Motor neuron (in vitro differentiated cells): ENCODE measurements at places on chromosomes 5 and 9. TPM values are rescaled to one million over a fixed set of nuclear protein-coding genes. Genes with fewer than 3 reads are reported as not detected.

DNA sequence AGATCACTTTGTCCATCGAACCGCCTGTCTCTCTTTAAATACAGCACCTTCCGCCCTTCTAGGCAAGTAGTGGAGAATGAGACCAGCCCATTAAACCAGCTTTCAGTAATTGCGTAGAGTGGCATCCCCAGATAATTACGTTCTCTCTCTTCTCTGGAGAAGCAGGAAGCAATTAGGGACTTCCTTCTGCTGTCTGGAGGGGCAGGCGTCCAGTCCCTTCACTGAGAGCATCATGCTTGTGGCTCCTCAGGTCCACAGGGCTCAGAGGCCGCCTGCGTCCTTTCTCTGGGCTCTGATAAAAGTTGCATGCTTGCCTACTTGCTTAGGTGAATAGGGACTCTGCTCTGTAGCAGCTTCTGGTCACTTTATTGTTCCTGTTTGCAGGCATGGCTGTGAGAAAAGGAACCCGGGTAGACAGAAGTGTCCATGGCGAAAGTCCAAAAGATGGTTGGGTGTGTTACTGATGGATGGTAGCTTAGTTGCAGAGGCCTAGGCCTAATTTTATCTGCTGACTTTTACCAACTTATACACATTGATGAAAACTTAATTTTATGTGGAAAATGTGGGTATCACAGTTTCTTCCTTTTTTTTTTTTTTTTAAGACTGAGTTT is 299.1 kb upstream of the PANK3 start:
- no peak for ATAC-seq

The SMIM33 gene
- 0.15 and 0.16 TPM in 2 replicates for total RNA-seq

The IL33 gene
- not detected in 2 replicates for total RNA-seq

DNA sequence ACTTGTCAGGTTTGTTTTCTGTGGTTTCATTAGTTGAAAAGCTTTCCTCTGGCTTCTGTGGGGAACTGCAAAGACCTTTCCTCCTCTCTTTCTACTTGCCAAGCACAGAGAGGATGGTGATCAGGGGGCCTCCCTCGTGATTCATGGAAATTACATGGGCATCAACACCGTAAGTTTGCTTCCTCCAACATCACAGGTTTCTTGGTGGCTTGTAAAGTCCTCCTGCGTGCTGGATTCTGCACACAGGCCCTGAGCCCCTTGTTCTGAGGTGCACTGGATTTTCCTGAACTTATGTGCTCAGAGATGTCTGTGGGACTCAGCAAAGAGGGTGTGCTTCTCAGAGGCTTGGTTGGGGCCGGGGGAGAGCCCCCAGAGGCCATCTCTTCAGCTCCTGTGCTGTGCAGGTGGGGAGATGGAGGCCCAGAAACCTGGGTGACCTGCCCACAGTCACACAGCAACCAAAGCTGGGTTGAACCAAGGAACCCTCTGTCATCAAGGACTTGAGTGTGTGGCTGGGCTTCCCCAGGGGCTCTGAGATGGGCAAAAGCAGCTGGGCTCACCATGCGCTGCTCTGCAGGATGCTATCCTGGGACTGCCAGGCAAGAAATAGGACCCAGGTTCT is 36.5 kb downstream of the RGS3 start:
- no peak for ATAC-seq

- no peak for ATAC-seq
Observed at GRCh38 chr9:87122947-87123685, 175.8 kb upstream of the GAS1 start.

- ATAC-seq = no peak
Observed at GRCh38 chr5:59485107-59485506, 408.4 kb downstream of the PDE4D start.

GRCh38 chr5:31664566-31664965 is 25.6 kb downstream of the PDZD2 start:
- no peak for ATAC-seq

GRCh38 chr5:1277781-1278180 is 17.1 kb downstream of the TERT start:
- no peak for ATAC-seq

DNA sequence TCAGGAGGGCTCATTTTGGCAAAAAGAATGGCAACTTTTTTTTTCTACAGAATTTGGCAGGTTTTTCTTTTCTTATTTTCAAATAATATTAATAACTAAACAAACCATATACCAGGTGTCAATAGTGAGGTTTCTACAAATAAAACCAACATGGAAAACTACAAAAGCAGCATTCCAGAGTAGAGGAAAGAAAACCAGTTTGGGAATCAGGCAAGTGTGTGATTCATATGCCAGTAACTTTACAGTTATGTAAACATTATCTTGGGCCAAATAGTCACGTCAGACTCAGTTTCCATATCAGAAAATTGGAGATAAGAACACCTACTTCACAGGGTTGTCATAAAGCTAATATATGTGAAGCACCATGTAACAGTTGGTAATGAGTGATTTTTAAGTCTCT is 51.7 kb downstream of the FBXW11 start:
- ATAC-seq = no peak

The PDLIM4 gene
- total RNA-seq = 29.8 and 33.0 TPM in 2 replicates

GRCh38 chr9:10041726-10042229 is 571.0 kb downstream of the PTPRD start:
- peak; percentile 45 for ATAC-seq

The NDOR1 gene
- 7.3 and 9.8 TPM in 2 replicates for total RNA-seq

The NANS gene
- total RNA-seq = 35.1 and 39.7 TPM in 2 replicates

- peak; percentile 29 for ATAC-seq
Observed at GRCh38 chr5:178433273-178433775, 156.9 kb downstream of the COL23A1 start.

GRCh38 chr5:159208514-159209437 is 577 bp downstream of the RNF145 start:
- ATAC-seq = peak; percentile 55

DNA sequence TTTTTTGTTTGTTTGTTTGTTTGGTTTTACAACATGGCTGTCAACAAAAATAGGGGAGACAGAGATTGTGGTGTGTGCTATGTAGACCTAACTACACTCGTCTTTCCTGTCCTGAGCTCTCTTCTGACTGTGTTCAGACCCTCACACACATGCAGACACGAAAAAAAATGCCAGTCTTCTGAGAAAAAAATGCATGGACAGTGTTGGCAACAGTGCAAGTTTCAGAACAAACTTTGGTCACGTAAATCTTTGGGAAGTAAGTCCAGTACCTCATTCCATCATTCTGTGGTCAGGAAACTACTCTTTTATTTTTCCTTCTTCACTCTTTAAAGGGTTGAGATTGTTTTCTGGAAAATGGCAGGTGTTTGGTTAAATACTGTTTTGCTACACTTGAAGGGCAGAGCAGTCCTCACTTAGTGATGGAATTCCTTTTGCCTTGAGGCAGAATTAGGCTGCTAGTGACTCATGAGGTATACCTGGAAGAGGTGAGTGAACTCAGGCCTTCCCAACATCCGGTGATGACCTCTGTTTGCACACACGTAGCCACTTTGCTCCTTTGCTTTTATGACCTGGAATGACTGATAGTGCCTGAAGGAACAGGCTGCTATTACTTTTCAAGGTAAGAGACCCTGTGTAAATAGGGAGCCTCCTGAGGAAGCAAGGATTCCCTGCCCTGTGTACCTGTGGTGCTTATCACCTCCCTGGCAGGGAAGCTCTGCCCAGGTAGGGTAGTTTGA is 81.6 kb upstream of the TNFAIP8 start:
- ATAC-seq = no peak

The AIF1L gene
- 1.4 and 1.6 TPM in 2 replicates for total RNA-seq

GRCh38 chr5:168707716-168708695 is 128.8 kb upstream of the PANK3 start:
- ATAC-seq = no peak

GRCh38 chr5:153565822-153566221 is 75.4 kb downstream of the GRIA1 start:
- no peak for ATAC-seq

The TAF11L12 gene
- total RNA-seq = not detected in 2 replicates

The GDF9 gene
- 0.86 and 1.3 TPM in 2 replicates for total RNA-seq

- ATAC-seq = no peak
Observed at GRCh38 chr9:103355000-103355399, 359.9 kb downstream of the CYLC2 start.

GRCh38 chr9:2047144-2047671 is 32.1 kb downstream of the SMARCA2 start:
- no peak for ATAC-seq

DNA sequence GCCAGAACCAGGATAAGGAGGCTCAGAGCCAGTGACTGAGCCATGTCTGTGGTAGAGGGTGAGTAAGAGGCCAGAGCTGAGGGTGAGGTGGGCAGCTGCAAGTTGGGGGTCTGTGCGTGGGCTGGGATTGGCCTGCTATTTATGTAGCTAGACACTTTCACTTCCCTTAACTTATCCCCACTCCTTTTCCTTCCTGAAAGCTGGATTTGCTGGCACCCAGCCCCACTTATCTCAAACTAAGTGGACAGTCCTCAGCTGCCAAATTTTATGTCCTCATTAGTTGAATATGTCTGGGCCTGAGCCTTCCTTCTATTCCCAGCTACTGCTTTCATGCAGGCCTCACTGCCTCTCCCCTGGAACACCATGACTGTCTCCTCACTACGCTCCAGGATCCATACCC is at the start of gene CCL21:
Gene CCL21 (minus strand): TSS at position 114 of the 400 bp plus-strand sequence. CDS start 70 bp downstream, at position 44.
- no peak for ATAC-seq

GRCh38 chr9:114271556-114272510 is 51.1 kb upstream of the ORM1 start:
- peak; percentile 66 for ATAC-seq

- no peak for ATAC-seq
Observed at GRCh38 chr5:79694652-79695051, 5.0 kb downstream of the CMYA5 start.

DNA sequence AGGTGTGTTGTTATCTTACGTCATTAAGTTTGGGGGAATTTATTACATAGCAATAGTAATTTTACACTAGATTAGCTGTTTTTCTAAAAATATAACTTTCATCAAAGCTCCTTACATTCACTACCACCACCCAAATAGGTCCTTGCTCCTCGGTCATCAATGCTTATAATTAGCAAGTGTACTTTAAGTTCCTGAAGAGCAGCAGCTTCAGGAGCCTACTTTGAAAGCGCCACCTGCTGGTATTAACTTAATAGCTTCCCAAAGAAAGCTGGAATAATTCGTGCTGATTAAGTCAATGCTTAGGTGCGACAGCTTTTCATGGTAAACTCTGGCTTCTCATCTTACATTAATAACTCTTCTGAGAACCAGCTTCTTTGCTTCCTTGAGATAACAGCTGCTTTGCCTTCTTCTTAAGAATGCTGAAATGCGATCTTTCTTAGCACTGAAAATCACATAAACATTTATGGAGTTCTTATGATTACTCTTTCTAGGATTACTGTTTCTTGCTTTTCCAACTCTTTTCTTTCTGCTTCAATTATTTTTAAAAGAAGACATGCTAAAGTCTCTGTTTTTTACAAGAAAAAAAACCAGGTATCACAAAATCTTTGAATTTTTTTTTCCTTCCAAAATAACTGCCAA is 10.0 kb upstream of the C5 start:
- ATAC-seq = peak; percentile 42

DNA sequence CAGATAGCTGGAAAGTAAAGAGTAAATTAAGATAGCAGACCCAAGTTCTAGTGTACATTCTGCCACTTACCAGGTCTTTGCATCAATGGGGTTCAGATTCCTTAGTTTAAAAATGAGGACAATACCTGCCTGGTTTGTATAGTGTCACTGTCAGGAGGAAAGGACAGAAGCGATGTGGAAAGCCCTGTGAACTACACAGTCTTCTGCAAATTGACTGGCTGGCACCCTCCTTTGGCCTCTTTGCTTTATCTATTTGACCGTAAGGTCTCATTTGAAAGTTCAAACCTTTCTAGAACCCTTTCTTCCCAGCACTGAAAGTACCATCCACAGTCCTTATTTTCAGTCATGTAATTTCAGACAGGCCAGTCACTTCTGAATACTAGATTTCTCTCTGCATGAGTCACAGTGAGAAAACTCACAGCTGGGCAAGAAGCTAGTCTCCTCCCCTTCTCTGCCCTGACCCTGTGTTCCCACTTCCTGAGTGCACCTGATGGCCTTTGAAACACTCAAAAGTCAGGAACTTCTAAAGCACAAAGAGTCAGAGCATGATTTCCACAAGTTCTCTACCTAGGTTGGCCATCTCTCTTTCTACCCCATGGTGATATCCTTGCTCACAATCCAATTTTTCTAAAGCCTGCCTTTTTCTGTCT is 91.3 kb upstream of the RASEF start:
- peak; percentile 99 for ATAC-seq

DNA sequence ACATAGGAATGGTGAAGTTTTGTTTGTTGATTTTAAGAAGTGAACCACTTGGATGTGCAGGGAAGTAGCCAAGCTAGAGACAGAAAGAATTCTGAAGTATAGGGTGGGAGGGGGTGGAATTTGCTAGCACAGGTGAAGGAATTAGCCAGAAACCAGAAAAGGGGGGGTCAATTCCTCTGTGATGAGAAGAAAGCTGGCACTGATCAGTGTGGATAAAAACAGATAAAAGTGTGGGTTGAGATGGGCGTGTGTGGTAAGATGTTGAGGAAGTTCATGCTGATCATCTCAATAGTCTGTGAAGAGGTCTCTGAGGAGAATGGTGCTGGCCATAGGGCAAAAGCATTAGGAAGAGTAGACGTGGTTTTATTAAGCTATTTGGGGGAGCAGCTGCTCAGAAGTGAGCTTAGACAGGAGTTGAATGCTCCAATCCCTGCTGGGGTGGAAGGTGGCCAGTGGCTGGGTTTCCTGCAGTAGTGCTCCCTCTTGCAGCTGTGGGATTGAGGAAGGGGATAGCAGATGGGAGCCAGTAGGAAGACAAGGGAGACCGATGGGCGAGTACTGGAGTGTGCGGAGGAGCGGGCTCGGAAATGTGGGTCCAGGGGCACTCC is 88.7 kb upstream of the ELL2 start:
- no peak for ATAC-seq

DNA sequence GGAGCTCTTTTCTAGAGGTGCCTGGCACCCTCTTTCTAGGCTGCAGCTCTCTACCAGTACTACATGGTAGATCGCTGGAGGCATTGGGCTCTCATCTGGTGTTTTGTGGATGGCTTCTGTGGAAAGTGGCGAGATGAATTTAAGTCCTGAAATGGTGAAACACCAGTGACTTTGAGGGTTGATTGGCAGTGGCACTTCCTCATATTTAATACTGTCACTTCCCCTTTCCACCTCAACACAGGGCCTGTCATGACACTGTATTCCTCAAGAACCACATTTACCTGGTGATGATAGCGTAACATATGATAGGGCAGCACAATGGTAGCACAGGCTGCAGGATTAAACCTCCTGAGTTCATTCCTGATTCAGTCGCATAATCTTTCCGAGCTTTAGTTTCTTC is 132.1 kb downstream of the KDM4C start:
- no peak for ATAC-seq

- peak; percentile 91 for ATAC-seq
Observed at GRCh38 chr5:64505769-64506566, at the start of gene RGS7BP. TSS of gene RGS7BP (plus strand) at chr5:64506015. CDS start at chr5:64506625, 610 bp downstream.

GRCh38 chr9:30677221-30677620 is 1707.2 kb upstream of the ACO1 start:
- no peak for ATAC-seq

- ATAC-seq = no peak
Observed at GRCh38 chr5:154002093-154002492, 36.6 kb downstream of the FAM114A2 start.

- peak; percentile 53 for ATAC-seq
Observed at GRCh38 chr5:30195036-30195435, 998.5 kb upstream of the CDH6 start.

GRCh38 chr5:89457411-89458331 is 574.7 kb upstream of the MEF2C start:
- ATAC-seq = no peak

The SLC6A3 gene
- total RNA-seq = 1.1 and 1.4 TPM in 2 replicates

The SGCD gene
- total RNA-seq = 54.0 and 56.2 TPM in 2 replicates

The TTC16 gene
- 0.31 and 0.93 TPM in 2 replicates for total RNA-seq

The MYORG gene
- total RNA-seq = 0.85 and 1.6 TPM in 2 replicates

GRCh38 chr9:98484162-98484561 is 224.6 kb downstream of the GABBR2 start:
- ATAC-seq = no peak

The PCDHGA6 gene
- 0.32 and 0.36 TPM in 2 replicates for total RNA-seq

- no peak for ATAC-seq
Observed at GRCh38 chr9:92035687-92036410, 79.4 kb downstream of the SPTLC1 start.

The PAPPA gene
- total RNA-seq = 4.3 and 7.0 TPM in 2 replicates
